Hepatocyte (in vitro differentiated cells): ENCODE measurements at places on chromosomes 2 and 18. TPM values are rescaled to one million over a fixed set of nuclear protein-coding genes. Genes with fewer than 3 reads are reported as not detected.
A peak's percentile ranks its signal among the peaks of the same experiment; 100 is the strongest.

ZNF512 gene
- polyA plus RNA-seq: 13.7 and 19.9 TPM in 2 replicates

EPHA4 gene
- 7.8 and 8.8 TPM in 2 replicates for polyA plus RNA-seq

GRCh38 chr2:233565685-233566140 is 869 bp downstream of the USP40 start:
- no peaks in the 10 kb centered on the region for H3K27me3 ChIP-seq
- no peaks in the 10 kb centered on the region for H3K36me3 ChIP-seq
- DNase-seq: no peak
- H3K4me1 ChIP-seq: peaks cover 5% of the 10 kb centered on the region
- H3K27ac ChIP-seq: peak overlapping the region; percentile 98

GRCh38 chr2:7984693-7985353 is 697.0 kb upstream of the ID2 start:
- H3K27ac ChIP-seq: no peak overlapping the region
- H3K27me3 ChIP-seq: no peaks in the 10 kb centered on the region
- H3K4me1 ChIP-seq: no peaks in the 10 kb centered on the region
- no peak for DNase-seq

GAD1 gene
- polyA plus RNA-seq: 1.1 TPM in 1 of 2 replicates, not detected in the other

DNA sequence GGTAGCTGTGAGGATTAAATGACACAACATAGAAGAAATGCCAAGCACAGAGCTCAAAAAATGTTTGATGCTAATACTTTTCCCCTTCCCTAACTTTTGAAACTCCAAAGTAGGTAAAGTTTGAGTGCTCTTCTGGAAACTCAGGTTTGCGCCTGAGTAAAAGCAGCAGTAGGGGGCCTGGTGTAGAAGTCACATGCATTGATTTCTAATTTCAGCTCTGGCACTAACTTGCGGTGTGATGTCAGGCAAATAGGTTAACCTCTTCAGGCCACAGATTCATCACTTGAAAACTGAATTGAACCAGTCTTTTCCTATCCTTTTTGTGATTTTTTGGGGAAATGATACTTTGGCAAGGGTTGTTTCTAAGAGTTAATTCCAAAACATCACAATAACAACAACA is 27.2 kb downstream of the LHCGR start:
- no peak overlapping the region for H3K27ac ChIP-seq
- no peaks in the 10 kb centered on the region for H3K36me3 ChIP-seq
- no peak overlapping the region for H3K4me3 ChIP-seq

GRCh38 chr2:144156736-144157640 is 362.9 kb downstream of the ZEB2 start:
- DNase-seq: no peak
- no peak overlapping the region for H3K4me3 ChIP-seq
- H3K27me3 ChIP-seq: no peaks in the 10 kb centered on the region
- no peak overlapping the region for H3K27ac ChIP-seq
- no peaks in the 10 kb centered on the region for H3K36me3 ChIP-seq

GRP gene
- polyA plus RNA-seq: 0.71 and 2.2 TPM in 2 replicates

DNA sequence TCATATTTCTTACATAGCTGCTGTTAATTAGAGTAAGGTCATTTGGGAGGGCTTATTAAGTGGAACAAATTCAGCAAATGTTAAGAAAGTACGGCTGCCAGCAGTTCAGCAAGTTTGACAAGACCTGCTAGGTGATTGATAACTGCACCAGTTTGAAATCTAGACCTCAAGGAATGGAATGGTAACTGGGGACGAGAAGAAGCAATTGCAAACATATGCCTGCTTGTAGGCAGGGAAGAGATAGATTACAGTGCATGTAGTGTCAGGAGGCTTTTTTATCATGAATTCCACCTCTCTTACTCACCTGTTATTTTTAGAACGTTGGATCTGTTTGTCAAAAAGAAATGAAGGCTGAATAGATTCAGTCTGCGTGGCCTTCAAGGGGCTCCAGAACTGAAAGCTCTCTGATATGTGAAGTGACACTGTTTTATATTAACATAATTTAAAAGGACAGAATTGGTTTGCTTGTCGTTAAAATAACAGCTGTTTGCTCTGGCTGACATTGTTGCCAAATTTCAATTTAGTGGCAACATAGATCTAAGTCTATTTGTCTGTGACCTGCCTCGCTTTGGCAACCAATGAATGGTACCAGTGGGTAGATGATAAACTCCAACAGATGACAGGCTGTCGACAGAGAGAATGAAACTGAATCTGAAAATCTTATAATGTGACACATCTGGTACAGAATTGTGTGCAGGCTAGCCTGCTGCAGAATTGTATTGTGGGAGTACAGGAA is 199.3 kb downstream of the ZNF407 start:
- no peaks in the 10 kb centered on the region for H3K36me3 ChIP-seq
- H3K4me1 ChIP-seq: peaks cover 6% of the 10 kb centered on the region
- peak; percentile 24 for DNase-seq
- no peak overlapping the region for H3K4me3 ChIP-seq

DNA sequence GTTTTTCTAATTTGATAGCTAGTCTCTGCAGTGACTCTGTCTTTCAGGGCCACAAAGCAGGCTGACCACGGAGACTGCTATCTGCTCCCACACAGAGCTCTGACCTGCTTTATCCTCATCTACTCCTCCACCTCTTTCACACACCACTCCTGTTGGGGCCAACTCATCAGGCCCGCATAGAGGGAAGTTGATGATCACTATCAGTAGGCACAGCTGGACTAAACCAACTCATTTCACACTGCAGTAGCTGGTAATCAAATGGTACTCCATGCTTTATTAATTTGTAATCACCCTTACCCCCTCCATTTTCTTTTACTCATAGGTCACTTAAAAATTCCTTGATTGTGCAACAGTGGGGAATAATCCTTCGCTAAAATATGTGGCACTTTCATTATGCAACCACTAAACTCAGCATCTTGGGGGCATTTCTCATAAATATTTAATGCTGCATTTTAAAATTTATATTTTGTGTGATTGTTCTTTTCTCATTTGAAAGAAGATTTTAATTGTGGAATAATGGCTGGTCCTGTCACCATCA is 249.8 kb upstream of the GCFC2 start:
- H3K27me3 ChIP-seq: no peaks in the 10 kb centered on the region
- no peak overlapping the region for H3K27ac ChIP-seq
- no peak overlapping the region for H3K4me3 ChIP-seq
- no peaks in the 10 kb centered on the region for H3K4me1 ChIP-seq

SERPINB7 gene
- 0.77 and 1.9 TPM in 2 replicates for polyA plus RNA-seq

PTCD3 gene
- polyA plus RNA-seq: 54.2 and 59.2 TPM in 2 replicates

NDC80 gene
- polyA plus RNA-seq: 3.9 and 5.6 TPM in 2 replicates

SKOR2 gene
- polyA plus RNA-seq: not detected in 2 replicates

DNA sequence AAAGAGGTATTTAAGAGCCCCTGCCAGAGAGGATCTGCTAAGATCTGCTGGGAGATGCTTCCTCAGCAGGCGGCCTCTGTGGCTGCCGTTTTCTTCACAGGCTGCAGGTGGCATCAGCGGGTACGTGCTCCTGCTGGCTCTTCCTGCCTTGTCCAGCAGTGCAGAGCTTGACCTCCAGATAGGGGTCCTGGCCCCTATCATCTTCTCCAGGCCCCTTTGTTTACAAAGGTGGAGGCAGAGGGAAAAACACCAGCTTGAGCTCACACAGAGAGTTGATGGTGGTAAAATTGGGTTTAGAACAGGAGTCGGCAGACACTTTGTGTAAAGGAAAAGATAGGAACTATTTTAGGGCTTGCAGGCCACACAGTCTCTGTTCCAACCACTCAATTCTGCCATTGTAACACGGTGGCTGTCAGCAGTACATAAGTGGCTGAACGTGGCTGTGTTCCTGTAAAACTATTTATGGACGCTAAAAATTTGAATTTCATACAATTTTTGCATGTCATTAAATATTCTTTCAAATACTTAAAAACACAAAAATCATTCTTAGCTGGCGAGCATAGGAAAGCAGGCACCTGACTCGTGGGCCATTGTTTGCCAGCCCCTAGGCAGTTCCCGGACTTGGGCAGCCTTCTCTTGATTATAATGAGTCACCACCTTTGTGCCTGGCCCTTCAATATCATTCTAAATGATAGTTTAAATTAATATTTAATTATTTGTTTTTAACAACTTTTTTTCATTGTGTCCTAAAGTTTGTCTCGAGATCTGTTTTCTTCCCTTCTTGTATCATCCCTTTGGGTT is 98.2 kb upstream of the B3GNT7 start:
- no peaks in the 10 kb centered on the region for H3K27me3 ChIP-seq
- H3K27ac ChIP-seq: no peak overlapping the region
- H3K4me1 ChIP-seq: peaks cover 12% of the 10 kb centered on the region

DNA sequence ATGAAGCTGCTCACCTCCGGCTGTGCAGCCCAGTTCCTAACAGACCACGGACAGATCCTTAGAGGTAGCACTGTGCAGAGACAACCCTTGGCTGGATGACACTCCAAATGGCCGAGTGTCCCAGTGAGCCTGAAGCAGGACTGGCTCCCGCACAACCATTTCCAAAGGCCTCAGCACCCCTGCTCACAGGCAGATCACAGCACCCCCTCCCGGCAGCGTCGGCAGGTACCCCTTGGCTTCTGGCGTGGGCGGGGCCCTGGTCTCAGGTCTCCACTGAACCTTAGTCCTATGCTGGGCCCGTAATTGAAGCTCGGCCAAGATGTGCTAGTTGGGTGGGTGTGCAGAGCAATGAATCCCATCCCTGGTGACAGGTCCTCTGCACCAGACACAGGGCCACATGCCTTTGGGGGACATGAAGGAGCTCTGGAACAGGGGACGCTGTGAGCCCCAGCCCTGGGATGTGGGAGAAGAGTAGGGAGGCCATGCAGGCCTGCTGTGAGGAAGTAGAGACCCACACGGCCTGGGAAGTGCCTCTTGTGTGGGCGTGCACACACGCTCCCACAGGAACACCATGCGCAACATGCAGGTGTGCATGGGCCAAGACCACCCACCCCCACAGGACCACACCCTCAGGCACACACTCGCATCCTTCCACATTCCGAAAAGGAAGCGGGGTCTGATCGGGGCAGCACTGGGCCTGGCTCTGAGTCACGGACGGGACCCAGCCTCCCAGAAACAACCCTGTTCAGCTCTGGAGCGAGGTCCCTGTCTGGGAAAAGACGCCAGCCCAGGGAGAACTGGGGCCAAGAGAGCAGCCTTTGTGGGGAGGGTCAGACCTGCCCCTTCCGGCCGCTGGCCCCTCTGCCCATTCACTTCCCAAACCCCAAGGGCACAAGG is 2.8 kb downstream of the DUSP2 start:
- H3K27ac ChIP-seq: no peak overlapping the region
- no peak for DNase-seq
- no peak overlapping the region for H3K4me3 ChIP-seq
- peaks cover 9% of the 10 kb centered on the region for H3K4me1 ChIP-seq

DNA sequence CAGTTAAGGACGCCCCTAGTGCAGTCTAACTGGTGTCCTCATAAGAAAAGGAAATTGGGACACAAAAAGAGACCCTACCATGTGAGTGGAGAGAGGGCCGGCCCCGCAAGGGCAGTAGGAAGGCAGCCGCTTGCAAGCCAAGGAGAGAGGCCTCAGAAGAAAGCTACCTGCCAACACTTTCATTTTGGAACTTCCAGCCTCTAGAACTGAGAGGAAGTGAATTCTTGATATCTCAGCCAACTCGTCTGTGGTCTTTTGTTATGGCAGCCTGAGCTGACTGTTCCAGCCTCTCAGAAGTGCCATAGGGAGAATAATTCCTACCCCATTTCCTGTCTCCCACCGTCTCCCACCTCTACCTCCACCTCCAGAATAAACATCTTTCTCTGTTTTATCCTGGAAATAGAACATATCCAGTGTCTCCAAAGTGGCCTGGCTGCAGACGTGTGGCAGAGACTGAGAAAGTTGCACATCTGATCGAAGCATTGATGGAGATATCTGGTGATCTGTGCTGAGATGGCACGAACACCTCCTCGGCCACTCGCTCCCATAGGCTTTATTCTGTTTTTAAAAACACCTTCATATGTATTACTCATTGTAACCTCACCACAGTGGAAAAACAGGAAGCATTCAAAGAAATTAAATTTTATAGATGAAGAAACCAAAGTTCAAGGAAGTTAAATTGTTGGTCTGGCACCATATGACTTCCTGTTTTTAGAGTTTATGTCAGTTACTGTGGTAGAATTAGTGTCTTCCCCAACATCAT is 39.5 kb upstream of the MARCO start:
- no peak overlapping the region for H3K4me3 ChIP-seq
- no peaks in the 10 kb centered on the region for H3K4me1 ChIP-seq
- H3K27me3 ChIP-seq: no peaks in the 10 kb centered on the region
- H3K27ac ChIP-seq: no peak overlapping the region
- no peak for DNase-seq

LDAH gene
- 15.2 and 16.9 TPM in 2 replicates for polyA plus RNA-seq

DNA sequence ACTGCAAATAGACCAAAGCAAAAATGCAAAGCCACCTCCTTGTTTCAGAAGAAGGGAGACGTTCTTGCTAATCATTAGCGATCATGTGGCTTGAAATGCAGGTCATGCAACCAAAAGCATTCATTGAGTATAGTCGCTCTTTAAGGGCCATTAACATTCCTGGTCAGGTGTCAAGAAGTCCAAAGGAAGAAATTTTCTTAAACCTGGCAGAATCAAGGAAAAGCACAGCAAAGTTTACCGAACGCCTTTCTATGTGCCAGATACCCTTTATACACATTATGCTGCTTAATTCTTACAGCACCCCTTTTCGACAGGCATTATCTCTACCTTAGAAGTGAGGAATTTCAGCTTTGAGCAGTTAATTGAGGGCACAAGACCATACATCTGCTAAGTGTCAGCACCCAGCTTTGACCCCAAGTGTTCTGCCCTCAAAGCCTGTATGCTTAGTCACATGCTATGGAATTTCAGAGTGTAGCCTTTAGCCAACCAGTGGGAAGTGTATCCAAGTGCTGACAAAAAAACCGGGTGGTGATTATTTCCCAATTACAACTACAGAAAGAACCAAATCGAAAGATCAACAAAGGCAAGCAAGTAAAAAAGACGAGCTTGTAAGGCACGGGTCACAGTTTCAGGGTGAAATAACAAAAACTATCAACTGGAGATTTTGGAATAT is 70.8 kb downstream of the EPHA4 start:
- H3K4me1 ChIP-seq: peaks cover 14% of the 10 kb centered on the region
- H3K27ac ChIP-seq: no peak overlapping the region
- H3K36me3 ChIP-seq: no peaks in the 10 kb centered on the region
- DNase-seq: no peak
- H3K4me3 ChIP-seq: no peak overlapping the region
